ENCODE measurements at places on chromosomes 5 and 9.

GRCh38 chr5:154397652-154398406 is 48.0 kb upstream of the SAP30L start:
- no peak for DNase-seq

- no peak for DNase-seq
Observed at GRCh38 chr5:72770266-72770665, 46.2 kb upstream of the TNPO1 start.

DNA sequence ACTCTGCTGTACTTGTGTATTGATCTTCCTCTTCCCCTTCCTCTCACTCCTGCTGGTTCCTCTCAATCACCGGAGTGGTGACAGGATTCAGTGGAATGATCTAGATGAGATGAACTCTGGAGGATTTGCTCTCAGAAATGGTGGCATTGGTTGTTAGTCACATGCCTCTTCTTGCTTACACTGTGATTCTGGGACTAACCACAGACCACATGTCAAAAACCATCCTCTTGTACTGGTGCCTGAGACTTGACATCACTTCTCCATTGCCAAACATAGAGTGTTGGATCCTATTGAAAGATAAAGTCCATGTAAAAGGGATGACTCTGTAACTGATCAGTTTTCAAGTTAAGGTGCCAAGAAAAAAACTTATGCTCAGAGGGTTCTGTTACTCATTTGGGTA is 506.5 kb downstream of the DMAC1 start:
- no peak for DNase-seq

GRCh38 chr5:73967347-73967746 is 341.4 kb downstream of the ARHGEF28 start:
- no peak for DNase-seq

GRCh38 chr5:65802820-65803219 is 80.8 kb downstream of the NLN start:
- DNase-seq: no peak

GRCh38 chr5:35904443-35905132 is 33.8 kb downstream of the CAPSL start:
- no peak for DNase-seq

- DNase-seq: no peak
Observed at GRCh38 chr5:59267033-59267432, 626.5 kb downstream of the PDE4D start.

DNA sequence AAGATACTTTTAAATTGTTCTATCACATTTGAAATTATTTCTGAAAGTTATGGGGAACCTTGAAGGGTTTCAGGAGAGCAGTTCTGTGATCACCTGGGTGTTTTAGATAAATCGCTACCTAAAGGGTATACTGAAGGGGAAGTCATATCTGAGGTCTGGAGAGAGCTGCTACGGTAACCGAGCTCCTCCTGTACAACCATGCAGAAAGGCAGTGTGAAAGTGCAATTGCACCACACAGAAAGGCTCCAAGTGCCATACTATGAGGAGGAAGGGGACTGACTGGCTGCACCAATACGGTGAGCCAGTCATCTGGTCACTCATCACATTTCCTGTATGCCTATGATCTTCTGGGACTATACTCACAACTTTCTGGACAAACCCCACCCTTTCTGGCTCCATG is 241.4 kb upstream of the SLC24A2 start:
- DNase-seq: no peak

DNA sequence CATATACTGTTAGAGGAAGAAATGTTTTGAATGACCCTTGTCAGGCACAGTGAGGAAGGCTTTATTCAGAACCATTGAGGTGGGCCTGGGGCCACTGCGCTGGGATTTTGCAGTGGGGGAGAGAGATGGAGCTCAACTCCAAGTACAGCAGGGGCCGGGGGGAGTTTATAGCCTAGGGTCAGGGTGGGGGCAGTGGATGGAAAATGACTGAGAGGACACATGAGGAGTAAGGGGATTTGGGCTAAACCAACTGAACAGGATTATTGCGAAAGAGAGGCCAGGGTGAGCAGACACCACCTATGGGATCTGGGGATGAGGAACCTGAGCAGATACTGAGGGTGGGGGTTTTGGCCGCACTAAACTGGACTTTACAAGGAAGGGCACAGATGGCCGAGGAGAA is 6.3 kb downstream of the CEP72 start:
- no peak for DNase-seq

DNA sequence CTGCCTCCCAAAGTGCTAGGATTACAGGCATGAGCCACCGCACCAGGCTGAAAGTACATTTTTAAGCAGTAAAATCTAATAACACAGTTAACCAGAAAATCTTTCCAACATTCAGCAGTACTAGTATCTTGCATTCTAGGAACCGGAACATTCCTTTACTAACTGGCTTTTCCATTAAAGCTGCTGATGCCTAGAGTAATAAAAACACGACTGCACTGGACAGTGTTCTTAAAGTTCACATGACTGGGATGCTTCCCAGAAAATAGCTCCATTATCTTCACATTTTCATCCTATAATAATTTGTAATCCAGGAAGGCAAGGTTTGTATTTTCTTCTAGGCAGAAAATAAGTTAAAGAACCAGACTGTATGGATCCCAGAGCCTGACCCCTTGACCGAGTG is 9.8 kb downstream of the PTPN3 start:
- DNase-seq: no peak

GRCh38 chr9:31745886-31746285 is 638.6 kb upstream of the ACO1 start:
- no peak for DNase-seq

DNA sequence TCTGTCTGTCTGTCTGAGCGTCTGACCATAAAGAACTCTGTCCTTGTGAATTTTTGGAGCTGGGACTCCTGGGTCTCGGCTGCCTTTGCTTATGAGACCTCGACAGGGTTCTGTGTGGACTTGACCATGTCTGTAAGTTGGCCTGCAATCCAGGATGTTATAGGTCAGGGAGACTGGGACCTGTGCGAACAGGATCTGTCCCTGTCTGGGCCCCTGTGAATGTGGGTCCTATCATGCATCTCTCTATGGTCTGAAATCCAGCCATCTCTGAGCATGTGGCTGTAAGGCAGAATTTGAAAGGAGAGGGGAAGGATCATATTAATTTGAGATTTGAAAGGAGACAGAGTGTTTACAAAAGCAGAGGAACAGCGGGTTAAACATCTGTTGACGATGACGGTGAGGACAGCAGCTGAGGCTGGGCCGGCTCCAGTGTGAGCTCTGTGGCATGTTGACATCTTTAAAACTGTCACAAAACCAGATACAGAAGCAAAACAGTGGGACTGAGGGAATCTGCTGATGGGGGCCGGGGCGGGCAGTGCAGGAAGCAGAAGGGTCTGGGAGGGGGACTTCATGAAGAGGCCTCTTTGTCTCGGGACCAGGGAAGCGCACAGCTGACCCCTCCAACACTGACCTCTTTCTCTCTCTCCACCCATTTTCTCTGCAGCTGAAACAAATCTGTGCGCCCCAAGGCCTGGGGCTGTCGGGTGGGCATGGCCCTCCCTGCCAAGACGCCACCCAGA is 19.1 kb upstream of the MVB12B start:
- DNase-seq: no peak

GRCh38 chr9:22921742-22922141 is 475.1 kb downstream of the DMRTA1 start:
- DNase-seq: no peak

DNA sequence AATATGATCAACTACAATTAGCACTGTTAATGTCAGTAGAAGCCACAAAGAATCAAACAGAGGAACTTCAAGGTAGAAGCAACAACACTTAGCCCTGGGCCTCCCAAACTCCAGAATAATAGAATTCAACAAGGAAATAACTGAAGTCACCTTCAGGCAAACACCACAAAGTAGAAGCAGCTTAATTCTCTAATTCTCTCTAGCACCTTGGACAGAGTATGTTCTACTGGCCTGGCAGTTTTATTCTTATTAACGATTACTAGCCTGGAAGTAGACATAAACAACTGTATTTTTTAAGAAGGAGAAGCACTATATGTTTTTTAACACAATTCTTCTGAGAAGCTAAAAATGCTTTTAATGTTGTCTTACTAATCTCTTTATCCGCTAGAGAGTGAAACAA is 911.9 kb downstream of the DTWD2 start:
- DNase-seq: no peak

DNA sequence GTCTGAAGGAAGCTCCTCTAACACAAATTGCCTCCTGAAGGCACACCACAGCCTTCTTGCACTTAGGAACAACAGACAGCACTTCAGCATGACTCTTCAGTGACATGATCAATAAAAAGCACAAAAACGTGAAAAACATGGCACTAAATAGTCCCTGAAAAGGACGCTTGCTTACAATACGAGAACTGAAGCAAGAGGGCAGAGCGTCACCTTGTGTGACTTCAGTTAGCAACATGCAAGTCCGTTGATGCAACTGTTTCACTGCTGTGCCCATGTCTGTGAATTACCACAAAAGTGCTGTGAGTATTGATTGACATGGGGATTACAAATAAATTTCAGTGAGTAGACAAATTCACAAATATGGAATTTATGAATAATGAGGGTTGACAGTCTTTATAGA is 219.9 kb upstream of the GAS1 start:
- no peak for DNase-seq

DNA sequence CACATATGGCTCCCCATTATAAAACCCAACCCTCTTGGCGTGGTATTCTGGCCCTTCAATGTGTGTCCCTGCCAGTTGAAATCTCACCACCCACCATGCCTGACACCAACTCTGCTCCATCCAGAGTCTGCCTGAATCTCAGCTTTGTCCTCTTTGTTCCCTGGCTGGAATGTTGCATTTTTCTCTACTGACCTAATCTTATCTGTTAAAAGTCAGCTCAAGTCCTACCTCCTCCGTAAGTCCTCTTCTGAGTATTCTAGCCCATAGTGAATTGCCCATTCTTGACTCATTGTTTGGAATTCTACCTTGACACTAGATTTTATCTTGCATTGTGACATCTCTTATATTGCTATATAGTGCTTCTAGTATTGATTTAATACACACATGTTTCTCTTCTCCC is 207.1 kb upstream of the VLDLR start:
- no peak for DNase-seq

- DNase-seq: no peak
Observed at GRCh38 chr9:129576546-129577543, 44.1 kb downstream of the C9orf50 start.

- DNase-seq: no peak
Observed at GRCh38 chr5:173774271-173774761, 113.8 kb upstream of the CPEB4 start.

GRCh38 chr9:104082168-104082567 is 11.9 kb upstream of the SMC2 start:
- no peak for DNase-seq

- DNase-seq: no peak
Observed at GRCh38 chr5:137741-138140, 45.8 kb downstream of the PLEKHG4B start.

- no peak for DNase-seq
Observed at GRCh38 chr5:157607371-157608161, 32.0 kb upstream of the ADAM19 start.

DNA sequence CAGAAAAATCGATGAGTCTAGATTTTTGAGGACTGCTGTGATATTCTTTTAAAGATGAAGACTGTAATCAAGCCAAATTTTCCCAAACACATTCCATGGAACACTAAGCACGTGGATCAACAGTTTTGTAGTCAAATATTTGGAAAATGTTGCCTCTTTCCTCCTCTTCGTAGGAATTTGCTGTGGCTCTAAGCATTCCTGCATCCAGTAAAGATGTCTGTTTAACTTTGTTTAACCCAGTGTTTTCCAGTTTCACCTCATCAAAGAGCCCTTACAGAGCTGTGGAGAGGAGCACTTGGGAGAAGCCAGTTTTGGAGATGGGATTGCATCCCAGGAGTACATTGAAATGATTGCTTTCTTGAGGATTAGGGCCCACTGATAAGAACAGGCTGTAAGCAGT is 58.9 kb downstream of the INSYN2B start:
- DNase-seq: no peak

DNA sequence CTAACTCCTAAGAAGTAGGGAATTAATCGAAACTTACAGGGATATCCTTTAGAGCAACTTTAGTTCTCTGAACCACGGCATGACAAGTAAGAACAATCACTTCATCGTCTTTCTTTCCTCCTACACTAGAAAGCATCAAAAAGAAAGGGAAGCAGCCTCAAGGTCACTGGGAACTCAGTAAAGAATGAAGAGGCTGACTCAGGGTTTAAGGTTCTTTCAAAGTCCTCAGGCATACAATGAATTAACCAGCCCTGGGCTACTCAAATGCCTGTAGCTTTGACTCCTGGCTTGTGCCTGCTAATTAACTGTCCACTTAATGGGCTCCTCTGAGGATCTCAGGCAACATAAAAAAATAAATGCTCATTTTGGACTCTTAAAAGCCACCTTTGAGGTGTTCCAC is 102.0 kb downstream of the TRIM32 start:
- no peak for DNase-seq

GRCh38 chr5:40679913-40680681 is at the start of gene PTGER4:
Gene PTGER4 (plus strand): TSS chr5:40679915. CDS start chr5:40680994, 1,079 bp downstream.
- no peak for DNase-seq

DNA sequence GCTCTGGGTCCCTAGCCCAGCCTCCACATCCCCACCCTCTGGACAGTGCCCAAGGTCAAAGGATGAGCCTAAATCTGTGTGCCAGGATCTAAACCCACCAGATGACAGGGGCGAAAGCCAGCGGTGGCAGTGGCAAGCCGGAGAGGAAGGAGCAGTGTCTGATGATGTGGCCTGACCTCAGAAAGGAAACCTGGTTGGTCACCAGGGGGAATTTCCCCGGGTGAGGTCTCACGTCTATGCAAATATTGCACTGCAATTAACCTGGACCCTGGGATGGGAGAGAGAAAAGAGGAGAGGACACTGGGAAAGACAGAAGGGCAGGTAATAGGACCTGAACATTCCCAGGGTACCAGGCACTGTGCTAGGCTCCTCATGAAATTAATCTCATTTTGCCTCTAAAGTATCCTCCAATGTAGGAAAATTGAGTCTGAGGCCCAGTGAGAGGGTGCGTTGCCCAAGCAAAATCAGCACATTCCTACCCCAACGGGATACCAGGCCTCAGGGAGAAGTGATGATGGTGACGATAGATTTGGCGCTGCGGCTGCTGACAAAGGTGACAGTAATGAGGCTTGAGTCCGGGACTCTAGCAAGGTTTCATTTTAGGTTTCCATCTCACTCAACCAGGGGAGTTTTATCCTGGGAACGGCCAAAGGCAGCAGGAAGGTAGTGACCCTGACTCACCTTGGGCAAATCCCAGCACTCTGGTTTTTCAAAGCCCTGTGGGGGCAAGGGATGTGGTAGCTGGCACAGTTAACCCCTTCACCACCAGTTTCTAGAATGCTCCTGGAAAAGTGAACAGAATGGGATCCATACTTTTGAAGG is 13.4 kb upstream of the TNIP1 start:
- no peak for DNase-seq

DNA sequence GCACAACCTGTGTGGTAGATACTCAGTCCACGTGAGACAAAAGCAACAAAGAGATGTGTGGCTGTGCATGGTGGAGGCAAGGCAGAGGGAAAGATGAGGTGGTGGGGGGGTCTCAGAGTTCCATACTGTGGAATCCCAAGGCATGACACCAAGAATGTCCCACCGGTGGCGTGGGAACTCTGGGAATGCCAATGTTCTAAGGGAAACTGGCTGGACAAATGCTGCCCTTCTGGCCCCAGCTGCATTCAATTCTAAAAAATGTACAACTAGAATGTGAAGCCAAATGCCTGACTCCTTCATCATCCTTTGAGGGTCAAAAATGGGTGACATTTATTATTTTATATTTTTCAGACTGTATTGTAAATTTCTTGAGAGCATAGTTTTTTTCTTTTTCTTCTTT is 58.2 kb upstream of the EQTN start:
- no peak for DNase-seq

Measured in activated naive CD4-positive, alpha-beta T cell (primary cell).